ENCODE measurements at places on chromosomes 12 and 14.

DNA sequence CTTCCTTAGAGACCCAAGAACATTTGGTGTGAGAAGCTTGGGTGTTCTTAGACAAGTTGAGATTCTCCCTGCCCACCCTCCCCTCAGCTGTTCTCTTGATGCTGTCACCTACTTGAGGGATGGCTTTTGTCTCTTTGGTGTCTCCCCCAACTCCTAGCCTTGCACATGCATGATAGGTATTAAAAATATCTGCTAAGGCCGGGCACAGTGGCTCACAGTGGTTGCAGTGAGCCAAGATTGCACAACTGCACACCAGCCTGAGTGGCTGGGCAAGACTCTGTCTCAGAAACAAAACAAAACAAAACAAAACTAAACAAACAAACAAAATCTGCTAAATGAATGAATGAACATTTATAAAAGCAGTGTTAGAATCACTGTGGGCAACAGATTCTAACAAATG lies 261.1 kb downstream of the AKAP6 start:
- no peak for DNase-seq

DNA sequence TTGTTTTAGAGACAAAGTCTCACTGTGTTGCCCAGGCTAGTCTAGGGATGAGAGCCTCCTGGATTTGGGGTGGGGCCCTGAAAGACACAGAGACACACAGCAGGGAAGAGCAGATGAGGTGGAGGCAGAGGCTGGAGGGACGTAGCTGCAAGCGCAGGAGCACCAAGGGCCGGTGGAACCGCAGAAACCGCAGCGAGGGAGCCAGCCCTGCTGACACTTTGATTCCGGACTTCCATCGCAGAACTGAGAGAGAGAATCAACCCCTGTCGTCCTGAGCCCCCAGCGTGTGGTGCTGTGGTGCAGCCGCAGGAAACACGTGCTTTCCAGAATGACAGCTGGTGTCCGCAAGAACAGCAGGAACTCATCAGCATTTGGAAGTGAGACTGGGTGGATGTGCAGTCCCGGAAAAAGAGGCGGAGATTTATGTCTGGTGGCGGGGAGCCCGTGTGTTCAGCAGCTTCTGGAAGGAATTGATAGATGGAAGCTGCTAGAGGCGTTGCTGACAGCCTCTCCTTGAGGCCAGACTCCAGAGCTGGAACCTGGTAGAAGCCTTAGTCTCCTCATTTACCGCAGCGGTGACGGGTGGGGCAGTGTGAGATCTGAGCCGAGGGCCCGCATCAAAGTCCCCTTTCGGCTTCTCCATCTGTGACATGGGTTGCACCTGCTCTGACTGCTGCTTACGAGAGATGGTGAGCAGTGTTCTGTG lies 21.9 kb upstream of the KLC1 start:
- no peak for DNase-seq

- no peak for DNase-seq
Measured at GRCh38 chr12:121753844-121754264, 39.6 kb downstream of the RHOF start.

- no peak for DNase-seq
Measured at GRCh38 chr12:81758421-81759189, 545 bp downstream of the PPFIA2 start.

DNA sequence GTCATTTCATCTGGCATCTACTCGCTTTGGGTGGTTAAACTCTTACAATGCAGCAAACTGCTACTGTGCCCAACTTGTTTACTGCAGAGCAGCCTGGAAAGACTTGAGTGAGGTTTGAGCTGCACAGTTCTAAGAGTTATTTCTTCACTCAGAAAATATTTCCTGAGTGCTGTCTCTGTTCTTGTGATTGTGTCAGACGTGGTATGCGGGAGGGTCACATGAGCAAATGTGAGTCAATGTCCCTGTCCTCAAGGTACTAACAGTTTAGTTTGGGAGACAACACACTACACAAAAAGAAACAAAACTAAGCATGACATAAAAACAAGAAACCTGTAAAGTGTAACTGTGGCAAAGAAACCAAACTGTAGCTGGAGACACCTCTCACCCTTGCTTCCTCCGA lies 32.4 kb downstream of the FLVCR2 start:
- no peak for DNase-seq

- DNase-seq, result no peak
Measured at GRCh38 chr14:61485661-61486060, 164.3 kb downstream of the PRKCH start.

GRCh38 chr14:102899516-102899900 lies 23.0 kb upstream of the AMN start:
- DNase-seq, result no peak

DNA sequence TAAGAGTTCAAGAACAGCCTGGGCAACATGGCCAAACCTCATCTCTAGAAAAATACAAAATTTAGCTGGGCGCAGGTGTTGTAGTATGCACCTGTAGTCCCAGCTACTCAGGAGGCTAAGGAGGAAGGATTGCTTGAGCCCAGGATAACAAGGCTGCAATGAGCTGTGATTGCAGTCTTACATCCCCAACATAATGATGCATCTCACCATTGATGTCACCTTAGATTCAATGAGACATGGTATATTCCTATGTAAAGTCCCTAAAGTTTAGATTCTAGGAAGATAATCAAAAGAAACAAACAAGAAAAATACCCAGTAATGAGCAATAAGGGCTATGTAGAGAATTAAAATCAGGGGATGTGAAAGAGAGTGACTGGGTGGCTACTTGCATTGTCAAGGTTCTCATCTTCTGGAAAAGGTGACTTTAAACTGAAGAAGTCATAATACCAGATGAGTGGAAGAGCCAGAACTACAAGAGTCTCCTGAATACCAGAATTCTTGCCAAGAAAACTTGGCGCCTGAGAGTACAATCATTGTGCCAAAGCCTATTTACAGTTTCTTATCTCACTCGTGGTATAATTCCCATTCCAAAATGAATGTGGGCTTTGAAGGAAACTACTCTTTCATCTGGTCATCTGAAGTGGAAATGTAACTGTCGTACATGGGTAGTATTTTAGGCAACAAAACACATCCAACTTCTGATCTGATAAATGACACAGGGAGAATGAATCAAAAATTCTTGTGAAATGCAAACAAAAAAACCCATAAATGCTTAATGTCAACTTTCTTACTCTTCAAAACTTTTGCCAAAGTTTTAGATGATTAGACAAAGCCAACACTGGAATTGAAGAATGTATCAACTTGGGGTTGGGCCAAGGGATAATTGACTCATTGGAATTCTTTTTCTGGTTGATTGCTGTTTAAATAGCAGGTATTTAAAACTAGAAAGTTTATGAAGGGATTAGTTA lies 81.1 kb upstream of the ST8SIA1 start:
- no peak for DNase-seq

- DNase-seq, result no peak
Measured at GRCh38 chr12:26817183-26817591, 15.8 kb downstream of the ITPR2 start.

DNA sequence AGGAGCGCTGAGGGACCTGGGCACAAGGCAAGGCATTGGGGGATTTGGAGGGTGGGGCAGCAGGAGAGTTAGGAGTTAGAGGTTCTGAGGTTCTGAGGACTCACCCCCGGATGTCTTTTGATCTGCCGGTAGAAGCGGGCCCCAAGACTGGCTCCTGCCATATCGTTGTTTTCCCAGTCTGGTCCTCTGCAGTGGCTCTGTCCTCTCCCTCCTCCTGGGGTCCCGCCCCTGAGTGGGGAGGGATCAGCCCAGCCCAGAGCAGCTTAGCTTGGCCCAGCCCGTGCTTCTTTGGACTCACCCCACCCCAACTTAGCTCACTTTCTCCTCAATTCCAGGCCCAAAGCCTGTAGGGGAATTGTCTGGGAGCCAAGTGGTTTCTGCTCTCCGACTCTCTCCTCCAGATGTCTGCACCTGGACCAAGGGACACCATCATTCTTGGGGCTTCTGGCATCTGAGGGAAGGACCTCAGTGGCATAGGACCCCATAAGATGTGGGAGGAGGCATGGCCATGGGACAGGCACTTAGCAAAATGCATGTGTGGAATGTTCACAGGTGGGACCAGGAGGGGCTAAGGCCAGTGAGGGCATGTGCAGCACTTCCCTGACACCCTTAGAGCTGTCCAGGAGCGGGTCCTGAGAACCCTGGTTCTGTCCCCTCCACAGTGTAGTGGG lies 7.5 kb downstream of the SHMT2 start:
- DNase-seq, result no peak

GRCh38 chr14:59274991-59275391 lies 86.5 kb downstream of the DAAM1 start:
- DNase-seq, result no peak

GRCh38 chr12:53159195-53159839 lies 21.2 kb upstream of the ZNF740 start:
- DNase-seq, result peak; percentile 86

GRCh38 chr14:87160989-87161388 lies 832.0 kb downstream of the GALC start:
- DNase-seq, result no peak

- no peak for DNase-seq
Measured at GRCh38 chr14:67514650-67515385, 18.3 kb upstream of the PLEKHH1 start.

GRCh38 chr12:112843287-112843686 lies 51.7 kb downstream of the RPH3A start:
- no peak for DNase-seq

GRCh38 chr14:94307410-94307992 lies 14.4 kb upstream of the SERPINA10 start:
- DNase-seq, result no peak
